ENCODE measurements at places on chromosomes 11 and 22.

- no peak for DNase-seq
Measured at GRCh38 chr11:43983221-43983810, 40.9 kb downstream of the C11orf96 start.

- DNase-seq, result no peak
Measured at GRCh38 chr11:76087749-76088148, 118.6 kb downstream of the WNT11 start.

- DNase-seq, result no peak
Measured at GRCh38 chr11:95353706-95354105, 122.7 kb upstream of the SESN3 start.

GRCh38 chr11:95534809-95535208, 254.8 kb downstream of the FAM76B start:
- no peak for DNase-seq

Measured in stimulated activated CD8-positive, alpha-beta memory T cell treated with anti-CD3 and anti-CD28 coated beads, Interleukin-4, amount 100 ng/mL, for 1 hour (primary cell).